Stimulated activated CD8-positive, alpha-beta memory T cell treated with anti-CD3 and anti-CD28 coated beads, Interleukin-2, amount 100 ng/mL, for 48 hours (primary cell): ENCODE measurements at places on chromosomes 7 and 10.

- no peak for DNase-seq
Measured at GRCh38 chr7:37990337-37990736, 69.9 kb downstream of the EPDR1 start.

GRCh38 chr10:86017841-86018734, 348.5 kb downstream of the GRID1 start:
- no peak for DNase-seq

GRCh38 chr7:43039346-43039745, 73.1 kb upstream of the HECW1 start:
- DNase-seq, result no peak

DNA sequence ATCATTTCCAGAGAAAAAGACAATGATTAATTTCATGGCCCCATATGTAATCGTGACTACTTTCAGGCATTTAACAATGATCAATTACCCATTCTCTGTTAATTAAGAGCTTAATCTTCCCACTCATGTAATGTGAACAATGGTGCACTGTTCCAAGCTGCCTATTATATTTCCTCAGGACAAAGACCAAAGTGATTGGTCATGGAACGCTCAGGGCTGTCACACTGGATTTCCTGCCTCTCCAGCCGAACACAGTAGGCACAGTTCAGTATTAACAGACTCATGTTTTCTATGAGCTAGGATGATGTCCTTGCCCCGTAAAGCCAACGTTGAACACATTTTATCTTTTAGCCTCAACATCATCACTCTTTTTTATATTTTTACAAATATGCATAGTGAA, 142.7 kb upstream of the FZD8 start:
- no peak for DNase-seq

- DNase-seq, result no peak
Measured at GRCh38 chr7:133776266-133776665, 350.9 kb upstream of the LRGUK start.

DNA sequence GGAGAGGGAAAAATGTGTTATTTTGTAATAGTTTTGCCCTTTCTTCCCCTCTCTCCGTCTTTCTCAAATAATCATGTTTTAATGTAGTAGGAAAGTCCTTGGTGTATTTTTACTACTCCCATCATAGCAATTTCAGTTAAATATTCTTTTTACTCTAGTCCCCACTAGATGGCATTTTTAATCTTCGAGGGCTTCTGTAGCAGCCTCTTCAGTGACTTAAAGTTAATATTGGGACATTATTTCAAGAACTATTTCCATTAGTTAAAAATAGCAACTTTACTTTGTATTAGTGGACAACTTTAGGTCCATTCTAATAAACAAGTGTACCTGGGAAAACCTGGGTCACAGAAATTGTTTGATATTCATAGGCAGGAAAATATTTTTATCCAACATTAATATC, 23.0 kb downstream of the EDRF1 start:
- DNase-seq, result no peak

- peak; percentile 22 for DNase-seq
Measured at GRCh38 chr10:70513848-70514309, 35.3 kb downstream of the PALD1 start.

GRCh38 chr7:96246919-96247318, 75.0 kb downstream of the SLC25A13 start:
- DNase-seq, result no peak

DNA sequence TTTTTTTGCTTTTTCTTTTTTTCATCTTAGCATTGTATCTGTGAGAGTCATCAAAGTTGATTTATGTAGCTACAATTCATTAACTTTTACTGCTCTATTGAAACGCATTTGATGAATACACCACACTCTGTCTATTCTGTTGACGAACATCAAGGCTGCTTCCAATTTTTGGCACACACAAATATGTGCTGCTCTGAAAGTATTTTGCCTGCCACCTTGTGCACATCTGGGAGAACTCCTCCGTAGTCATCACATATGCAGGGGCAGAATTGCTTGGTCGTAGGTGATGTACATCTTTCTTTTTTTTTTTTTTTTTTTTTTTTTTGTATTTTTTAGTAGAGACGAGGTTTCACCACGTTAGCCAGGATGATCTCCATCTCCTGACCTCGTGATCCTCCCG, 796.8 kb downstream of the KCNMA1 start:
- no peak for DNase-seq

- no peak for DNase-seq
Measured at GRCh38 chr10:43857206-43857930, 208.7 kb upstream of the ZNF32 start.

- no peak for DNase-seq
Measured at GRCh38 chr7:111168182-111168581, 77.3 kb downstream of the LRRN3 start.

DNA sequence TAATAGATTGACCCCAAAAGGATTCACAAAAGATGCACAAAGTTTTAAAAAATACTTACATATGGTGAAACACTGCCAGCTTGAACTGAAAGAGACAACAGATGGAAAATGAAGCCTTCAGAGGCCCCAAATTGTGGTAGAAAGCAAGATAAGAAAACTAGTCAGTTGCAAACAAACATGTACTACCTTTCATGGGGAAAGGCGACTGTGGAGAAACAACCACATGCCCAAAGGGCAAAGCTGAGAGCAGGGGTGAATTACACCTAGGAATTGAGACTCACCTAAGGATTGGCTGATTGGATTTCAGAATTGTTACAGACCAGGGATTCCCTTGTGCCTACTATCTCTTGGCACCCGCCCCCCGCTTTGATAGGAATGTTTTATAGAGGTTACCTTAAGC, 13.1 kb downstream of the EPC1 start:
- no peak for DNase-seq

GRCh38 chr7:42156291-42156865, 80.6 kb downstream of the GLI3 start:
- DNase-seq, result no peak

DNA sequence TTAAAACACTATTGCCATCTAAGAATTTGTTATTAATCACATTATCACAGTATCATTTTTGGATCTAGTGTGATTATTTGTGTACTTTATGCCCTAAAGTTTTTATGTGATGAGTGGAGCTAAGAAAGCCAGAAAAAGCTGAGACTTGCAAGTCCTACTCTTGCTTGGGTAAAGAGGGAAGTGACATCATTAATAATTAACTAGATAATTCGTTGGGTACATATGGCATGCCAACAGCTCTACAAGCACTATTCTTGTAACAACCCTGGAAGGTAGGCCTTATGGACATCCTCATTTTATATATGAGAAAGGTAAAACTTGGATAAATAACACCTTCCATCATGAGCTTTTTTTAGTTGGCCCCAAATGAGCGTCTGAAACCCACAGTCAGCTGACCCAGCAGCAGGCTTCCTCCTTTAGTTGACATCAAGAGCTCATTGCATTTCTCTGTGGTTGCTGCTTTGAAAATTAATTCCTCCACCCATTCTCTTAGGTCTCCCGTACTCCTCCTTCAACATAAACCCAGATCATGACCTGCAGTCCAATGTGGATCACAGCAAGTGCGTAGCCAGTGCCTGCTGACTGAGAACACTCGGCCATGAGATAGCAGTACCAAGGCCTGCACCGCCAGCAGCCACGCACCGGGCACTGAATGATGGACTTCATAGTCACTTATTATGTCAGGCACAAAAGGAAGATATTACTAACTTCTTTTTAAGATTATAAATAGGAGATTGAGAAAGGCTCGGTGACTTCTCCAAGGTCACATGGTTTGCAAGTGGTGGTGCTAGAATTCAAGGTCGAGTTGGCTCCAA, 292.0 kb upstream of the AOAH start:
- no peak for DNase-seq

- DNase-seq, result no peak
Measured at GRCh38 chr10:71606257-71607081, 113.1 kb downstream of the C10orf105 start.

- DNase-seq, result no peak
Measured at GRCh38 chr10:124944982-124945381, 3.1 kb downstream of the ZRANB1 start.

DNA sequence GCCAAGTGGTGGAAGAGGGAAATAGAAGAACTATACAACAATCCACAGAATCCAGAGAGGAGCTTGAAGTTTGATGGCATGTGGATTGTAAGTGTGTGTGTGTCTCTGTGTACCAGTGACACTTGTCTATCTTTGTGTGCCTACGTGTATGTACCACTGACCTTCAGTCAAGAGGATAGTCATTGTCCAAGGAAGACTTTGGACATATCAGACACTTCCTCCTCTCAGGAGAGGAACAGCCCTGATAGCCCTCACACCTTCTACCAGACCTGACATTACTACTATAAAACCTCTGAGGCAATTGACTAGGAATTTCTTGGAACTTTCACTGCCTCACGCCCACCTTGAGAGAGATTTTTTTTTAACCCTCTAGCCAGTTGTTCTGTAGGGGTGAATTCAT, 19.6 kb upstream of the MGAM2 start:
- DNase-seq, result no peak

- peak; percentile 55 for DNase-seq
Measured at GRCh38 chr10:13440185-13441061, 88.4 kb downstream of the BEND7 start.

DNA sequence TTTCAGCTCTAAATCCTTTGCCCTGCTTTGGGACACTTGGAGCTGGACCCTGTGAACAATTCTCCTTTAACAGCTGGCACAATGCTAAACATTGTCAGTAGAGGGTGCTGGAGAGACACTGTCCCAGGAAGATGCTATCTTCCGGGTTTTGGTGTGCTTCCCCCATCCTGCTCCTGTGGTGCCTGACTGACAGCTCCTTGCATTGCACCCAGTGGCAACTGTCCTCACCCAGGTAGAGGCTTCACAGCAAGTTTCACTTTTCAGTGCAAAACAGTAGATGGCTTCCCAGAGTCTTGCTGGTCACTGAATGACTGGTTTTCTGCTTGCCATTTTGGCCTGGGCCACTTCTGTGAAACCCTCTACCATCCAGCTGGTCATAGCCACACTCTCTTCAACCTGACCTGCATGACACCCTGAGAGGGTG, 77.3 kb downstream of the CDC14C start:
- no peak for DNase-seq

GRCh38 chr7:73433924-73434700, 534 bp downstream of the FZD9 start:
- no peak for DNase-seq
